ENCODE measurements at places on chromosomes 5 and 9. TPM values are rescaled to one million over a fixed set of nuclear protein-coding genes. Genes with fewer than 3 reads are reported as not detected.
A peak's percentile ranks its signal among the peaks of the same experiment; 100 is the strongest.

- no peak for DNase-seq
Measured at GRCh38 chr5:74903165-74903787, 37.1 kb upstream of the FAM169A start.

DNA sequence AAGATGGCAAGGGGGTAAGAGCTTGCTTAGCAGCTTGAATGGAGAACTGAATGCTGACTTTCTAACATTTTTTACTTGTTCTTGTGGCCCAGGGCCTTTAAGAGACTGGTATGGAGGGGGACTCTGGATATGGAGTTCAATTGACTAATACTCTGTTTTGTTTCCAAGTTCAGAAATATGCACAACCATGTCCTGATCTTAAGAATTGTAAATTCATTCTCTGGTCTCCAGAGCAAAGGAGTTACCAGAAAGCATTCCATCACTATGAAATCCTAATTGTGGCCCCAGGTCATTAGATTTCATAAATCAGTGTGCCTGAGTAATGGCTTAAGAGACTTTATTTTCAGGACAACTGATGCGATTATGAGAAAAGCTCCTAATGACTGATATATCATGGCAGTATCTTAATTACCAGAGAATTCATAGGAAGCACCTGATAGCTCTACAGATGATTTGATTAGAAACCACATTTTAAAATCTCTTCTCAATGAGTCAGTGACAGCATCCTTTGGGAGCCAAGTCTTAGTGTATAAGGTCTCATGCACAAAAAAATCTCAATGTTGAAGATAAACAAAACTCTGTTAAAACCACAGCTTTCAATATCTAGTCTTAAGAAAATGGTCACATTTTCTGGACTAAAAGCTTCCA is 613.6 kb upstream of the KLF4 start:
- peak; percentile 5 for DNase-seq

DNA sequence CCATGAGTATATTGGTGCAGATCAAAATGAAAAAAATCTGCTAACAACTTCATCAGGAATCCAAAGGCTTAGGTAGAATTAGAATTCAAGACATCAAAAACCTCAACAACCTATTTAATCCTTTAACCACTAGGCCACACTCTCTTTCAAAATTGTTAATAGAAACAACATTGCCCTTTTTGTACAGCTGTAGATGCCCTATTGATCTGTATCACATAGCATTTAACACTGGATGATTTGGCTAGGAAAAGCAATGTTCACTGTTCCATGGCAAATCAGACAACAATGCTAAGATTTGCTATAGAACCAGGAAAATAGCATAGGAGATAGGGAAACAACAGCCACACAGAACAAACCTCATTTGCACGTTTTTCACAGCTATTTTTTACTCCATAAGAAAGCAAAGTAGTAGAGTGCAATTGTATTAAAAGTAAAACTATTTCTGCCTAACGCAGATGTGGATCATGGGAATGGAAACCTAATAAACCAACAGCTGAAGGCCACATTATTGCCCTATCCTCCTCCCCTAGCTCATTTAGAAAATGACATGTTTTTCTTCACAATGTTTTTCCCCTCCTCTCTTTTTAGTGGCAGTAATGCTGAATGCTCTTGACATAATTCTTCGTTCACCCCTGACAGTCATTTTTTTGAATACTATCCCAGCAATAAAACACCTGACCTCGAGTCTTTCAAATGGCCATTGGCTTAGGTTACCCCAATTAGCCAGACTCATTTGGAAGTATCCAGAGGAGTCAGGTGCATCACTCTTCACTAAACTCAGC is 373.0 kb upstream of the CCNH start:
- DNase-seq = no peak

DNA sequence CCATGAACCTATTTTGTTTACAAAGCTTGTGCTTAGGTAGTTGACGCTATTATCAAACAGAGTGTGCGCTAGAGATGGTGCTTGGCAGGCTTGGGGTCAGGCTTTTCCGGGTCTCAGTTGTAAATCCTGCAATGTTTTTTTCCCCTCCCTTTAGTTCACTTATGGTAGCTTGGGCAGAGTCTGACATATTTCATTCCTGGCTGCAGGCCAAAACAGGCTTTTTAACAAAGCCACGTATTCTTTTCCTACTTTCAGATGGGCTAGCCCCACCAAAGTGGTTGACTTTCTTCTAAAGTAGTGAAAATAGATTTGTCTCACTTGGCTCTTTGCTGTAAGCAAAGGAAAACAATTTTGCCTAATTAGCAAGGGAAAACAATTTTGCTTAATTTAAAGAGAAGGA is 58.0 kb upstream of the FBN2 start:
- peak; percentile 31 for DNase-seq

TPPP gene
- 0.10 TPM for total RNA-seq

SLC22A4 gene
- 2.5 TPM for total RNA-seq

DNA sequence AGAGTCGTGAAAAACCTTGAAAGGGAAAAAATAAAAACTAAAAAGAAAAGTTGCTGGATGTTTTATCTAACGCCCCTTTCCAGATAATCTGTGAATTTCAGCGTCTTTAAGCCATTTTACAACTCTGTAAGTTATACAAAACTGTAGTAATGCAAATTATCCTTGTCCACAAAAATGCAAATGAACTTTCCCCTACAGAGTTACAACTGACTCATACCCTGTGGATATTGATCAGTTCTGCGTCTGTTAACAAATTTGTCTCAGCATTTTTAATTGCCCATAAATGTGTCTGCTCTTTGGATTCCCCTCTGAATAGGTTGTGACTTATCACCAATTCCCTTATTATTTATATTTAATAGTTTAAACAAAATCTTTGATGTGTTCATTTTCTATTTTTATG is 105.9 kb upstream of the PRLR start:
- no peak for DNase-seq

FBP2 gene
- total RNA-seq = not detected

DNA sequence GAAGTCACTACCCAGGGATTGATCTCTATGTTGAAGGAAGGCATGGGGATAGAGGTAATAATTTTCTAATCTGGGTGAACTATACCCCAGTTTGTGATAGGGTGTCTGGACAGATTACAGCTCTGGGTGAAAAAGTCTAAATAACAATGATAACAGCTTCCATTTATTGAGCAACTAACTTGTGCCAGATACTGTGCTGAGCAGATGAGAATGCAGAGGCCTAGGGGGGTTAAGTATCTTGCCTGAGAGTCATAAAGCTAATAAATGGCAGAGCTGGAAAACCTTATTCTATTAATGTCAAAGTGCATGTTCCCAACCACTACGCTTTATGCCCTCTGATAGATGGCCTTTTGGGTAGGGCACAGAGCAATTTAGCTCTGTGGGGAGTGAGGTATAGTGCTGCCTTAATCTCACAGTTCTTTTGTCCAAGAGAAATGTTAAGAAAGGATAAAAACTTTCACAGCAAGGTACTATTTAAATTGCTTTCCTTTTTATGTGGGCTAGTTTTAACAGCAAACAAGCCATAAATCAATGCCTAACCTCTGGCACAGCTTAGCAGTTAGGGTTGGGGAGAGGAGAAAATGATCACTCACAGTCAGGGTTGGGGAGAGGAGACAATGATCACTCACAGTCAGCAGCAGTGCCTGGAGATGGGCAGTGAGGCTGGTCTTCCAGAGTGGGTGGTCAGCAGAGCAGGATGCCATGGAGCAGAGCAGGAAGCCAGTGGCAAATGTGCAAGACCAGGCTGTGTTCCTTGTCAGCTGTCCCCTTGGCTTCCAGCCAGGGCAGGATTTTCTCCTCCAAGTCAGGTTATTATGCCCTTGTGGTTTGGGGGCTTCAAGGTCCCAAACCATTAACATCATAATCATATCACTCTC is 187.0 kb downstream of the CARTPT start:
- peak; percentile 64 for DNase-seq

DNA sequence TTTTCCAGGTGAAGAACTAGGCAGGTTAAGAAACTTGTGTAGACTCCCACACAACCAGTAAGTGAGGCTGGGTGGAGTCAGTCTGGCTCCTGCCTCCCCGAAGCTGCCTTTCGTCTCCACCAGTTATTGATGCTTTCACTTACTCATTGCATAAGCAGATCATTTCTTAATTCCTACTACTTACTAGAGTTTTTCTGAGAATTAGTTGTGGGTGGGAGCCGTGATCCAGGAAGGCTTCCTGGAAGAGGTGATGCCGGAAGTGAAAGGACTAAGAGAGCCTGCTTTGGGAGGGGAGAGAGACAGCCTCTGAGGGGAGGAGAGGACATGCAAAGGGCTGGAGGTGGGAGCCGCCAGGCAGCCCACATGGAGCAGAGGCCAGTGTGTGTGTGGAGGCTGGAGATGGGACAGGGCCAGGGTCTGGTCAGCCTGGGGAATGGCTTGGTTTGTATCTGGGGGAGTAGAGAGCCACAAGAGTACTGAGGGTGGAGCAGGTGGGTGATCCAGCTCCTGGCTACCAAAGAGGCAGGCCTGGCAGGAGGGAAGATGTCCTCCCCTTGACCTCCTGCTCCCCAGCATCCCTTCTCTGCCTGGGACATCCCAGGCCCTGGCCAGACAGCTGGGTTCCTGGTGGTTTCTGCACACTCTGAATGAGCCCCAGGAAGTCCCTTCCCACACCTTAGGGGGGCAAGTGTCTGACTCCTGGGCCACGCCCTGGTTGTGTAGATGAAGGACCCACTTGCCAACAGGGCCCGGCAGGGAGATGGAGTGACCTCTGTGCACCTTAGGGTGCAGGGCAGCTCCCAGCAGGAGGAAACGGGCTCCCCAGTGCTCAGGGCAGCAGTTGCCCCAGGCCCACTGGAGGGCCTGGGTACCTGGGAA is 12.2 kb upstream of the CARD19 start:
- DNase-seq = no peak

HDAC3 gene
- 40.0 TPM for total RNA-seq

- peak; percentile 25 for DNase-seq
Measured at GRCh38 chr9:3200331-3200774, 325.4 kb downstream of the RFX3 start.

- no peak for DNase-seq
Measured at GRCh38 chr5:2687746-2688145, 63.7 kb downstream of the IRX2 start.

DNA sequence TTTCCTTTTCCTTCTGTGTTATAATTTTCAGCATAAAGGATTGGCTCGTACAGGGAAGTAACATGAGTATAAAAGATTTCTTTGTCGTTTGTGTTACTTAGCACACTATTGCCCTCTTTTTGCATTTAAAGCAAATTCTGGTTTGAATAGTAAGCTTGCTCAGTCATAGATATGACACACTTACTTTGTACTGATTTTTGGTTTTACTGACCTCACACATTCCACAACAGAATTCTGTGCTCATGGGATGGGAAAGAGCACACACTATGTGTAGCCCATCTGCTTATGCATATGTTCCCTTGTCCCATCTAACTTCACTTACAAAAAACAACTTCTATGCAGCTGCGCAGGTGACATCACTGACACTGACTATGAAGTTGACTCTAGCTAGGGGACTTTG is 111.9 kb upstream of the MTAP start:
- DNase-seq = no peak

DNA sequence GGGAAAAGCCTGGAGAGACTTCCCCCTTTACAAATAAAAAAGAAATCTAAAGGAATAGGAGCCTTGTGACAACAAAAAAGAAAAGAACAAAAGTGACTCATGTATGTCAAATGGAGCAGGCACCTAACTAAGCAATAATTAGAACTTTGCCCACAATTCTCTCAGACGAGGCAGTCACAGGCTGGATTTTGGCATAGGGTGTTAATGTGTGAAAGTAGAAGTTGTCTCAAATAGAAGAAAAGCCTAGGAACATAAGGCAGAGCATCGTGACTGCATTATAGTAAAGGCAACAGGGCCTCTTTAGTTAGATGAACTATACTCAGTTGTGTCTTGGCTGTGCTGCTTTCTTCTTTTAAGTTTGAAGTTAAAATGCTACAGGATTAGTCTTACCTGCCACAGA is 219.9 kb upstream of the TMEM161B start:
- DNase-seq = no peak

GRCh38 chr5:112010475-112010874 is 253.5 kb upstream of the NREP start:
- DNase-seq = no peak

DNA sequence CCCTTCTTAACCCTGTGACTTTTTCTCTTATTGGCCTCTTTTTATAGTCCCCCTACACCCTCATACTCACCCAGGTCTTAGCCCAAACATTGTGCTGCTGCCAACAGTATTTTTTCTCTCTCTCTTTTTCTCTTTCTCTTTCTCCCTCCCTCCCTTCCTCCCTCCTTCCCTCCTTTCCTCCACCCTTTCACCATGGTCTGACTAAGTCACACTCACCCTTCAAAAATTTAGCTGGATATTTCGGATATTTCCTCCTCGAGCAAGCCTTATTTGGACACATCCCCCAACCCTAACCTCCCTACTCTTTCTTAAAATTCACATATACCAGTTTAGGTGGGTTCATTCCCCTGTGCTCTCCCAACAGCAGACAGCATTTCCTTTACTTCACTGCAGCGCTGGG is 64.7 kb downstream of the FGF1 start:
- DNase-seq = peak; percentile 51

C5orf52 gene
- total RNA-seq = not detected

DNA sequence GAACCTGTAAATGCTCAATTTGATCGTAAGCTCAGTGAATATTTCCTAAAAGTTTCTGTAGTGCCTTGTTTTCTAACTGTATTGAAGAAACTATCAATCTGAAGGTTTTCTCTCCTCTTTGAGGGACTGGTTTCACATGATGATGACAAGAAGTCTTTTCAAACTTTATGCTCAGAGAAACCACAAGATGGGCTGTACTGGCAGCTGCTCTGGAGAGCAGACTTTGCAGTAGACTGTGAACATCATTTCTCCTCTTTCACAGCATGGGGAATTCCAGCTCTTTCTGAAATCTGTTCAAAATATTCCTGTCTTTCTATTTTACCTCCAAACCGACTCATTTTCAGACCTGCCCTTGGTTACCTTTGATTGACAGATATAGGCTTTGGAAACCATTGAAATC is 194.4 kb downstream of the IZUMO3 start:
- DNase-seq = no peak

OR1L8 gene
- not detected for total RNA-seq

DOCK2 gene
- 0.08 TPM for total RNA-seq

- no peak for DNase-seq
Measured at GRCh38 chr9:100852088-100852487, 176.4 kb upstream of the PLPPR1 start.

GRCh38 chr5:149345892-149346222 is 558 bp downstream of the GRPEL2 start:
- DNase-seq = peak; percentile 35

DNA sequence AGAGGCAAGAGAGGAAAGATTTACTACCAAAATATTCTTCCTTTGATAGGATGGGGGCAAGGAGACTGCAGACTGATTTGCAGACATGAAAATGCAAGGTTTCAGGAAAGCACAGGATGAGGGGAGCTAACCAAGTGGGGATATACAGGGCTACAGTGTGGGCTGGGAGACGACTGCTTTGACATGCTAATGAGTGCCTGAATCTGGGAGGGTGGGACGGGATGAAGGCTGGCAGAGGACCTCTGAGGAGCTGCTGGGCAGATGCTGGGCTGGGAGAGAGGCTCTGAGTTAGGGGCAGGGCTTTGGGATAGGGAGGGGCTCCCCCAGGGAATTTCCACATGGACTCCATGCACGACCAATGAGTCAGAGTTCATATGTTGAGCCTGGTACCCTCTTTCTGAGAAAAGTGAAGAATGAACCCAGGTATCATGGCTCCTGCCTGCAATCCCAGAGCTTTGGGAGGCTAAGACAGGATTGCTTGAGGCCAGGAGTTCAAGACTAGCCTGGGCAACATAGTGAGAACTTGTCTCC is 4.9 kb upstream of the CPLX2 start:
- DNase-seq = no peak

SURF4 gene
- 252 TPM for total RNA-seq
